ENCODE measurements at places on chromosomes 1 and 21.

GRCh38 chr1:67059346-67059745 lies 5.4 kb upstream of the SLC35D1 start:
- peak; percentile 19 for DNase-seq

DNA sequence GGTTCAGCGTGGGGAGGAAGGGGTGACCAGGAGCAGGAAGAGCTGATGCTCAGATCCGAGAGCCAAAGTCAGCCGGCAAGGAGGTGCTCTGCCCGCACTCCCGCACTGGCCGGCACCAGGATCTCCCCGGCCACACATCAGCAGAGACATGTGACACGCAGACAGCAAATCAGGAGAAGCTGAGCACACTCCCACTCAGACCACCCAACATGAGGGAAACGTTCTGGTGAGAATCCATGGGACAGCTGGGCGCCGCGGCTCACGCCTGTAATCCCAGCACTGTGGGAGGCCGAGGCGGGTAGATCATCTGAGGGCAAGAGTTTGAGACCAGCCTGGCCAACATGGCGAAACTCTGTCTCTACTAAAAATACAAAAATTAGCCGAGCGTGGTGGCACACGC lies 18.6 kb upstream of the PTTG1IP start:
- DNase-seq = no peak

DNA sequence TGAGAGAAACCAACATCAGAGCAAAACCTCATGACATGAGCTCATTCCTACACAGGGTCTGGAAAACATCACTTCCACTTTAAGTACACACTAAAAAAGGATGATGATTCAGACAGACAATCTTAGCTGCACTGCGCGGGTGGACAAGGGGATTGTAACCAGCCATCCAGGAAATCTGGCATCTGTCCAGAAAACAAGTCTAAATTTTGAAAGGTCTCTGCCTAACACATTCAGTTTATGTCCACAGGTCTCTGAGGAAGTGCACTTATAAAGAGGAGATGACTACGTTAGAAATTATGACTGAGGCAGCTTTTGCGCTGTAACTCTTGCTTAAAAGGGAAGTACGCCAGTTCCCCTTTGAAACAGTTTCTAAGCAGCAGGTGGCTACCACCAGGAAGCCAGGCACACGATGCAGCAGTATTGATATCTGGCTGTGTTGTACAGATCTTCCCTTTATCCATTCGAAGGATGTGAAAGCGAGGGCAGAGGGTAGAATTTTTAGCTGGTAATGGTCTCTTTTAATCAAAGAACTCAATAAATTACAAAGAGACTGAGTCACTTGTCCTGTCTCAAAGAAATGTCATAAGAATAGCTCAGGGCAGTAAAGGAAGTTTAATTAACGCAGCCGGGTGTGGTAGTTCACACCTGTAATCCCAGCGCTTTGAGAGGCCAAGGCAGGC lies 128.0 kb downstream of the SETD4 start:
- peak; percentile 90 for DNase-seq

- no peak for DNase-seq
Observed at GRCh38 chr21:42887326-42887725, 5.8 kb upstream of the NDUFV3 start.

GRCh38 chr1:32311709-32312393 lies 20.0 kb downstream of the HDAC1 start:
- no peak for DNase-seq
